Right renal cortex interstitium (tissue), 3 donors: ENCODE measurements at places on chromosomes 3 and 15.

- peak; percentile 21 for DNase-seq
Observed at GRCh38 chr3:25009665-25010064, 418.4 kb upstream of the RARB start.

DNA sequence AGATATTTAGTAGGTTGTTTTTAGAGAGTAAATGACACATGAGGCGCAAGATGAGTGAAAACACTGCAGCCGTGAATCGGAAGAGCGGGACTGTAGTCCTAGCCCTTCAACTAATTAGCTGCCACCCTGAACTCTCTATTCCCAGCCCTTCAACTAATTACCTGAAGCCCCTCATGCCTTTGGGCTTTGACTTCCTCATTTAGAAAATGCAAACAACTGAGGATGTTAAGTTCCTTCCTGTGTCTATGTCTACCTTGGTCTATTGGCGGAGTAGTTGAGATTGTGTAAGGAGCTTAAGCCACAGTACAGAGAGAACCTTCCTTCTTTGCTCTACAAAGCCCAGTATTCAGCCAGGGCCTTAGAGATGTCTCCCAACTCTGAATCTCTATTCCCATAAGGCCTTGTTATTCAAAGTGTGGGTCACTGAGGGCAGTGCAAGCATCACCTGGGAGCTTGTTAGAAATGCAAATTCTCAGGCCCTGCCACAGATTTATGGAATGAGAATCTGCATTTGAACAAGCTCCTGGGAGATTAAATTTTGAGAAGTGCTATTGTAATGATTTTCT is 71.8 kb upstream of the SCN5A start:
- no peak for DNase-seq

DNA sequence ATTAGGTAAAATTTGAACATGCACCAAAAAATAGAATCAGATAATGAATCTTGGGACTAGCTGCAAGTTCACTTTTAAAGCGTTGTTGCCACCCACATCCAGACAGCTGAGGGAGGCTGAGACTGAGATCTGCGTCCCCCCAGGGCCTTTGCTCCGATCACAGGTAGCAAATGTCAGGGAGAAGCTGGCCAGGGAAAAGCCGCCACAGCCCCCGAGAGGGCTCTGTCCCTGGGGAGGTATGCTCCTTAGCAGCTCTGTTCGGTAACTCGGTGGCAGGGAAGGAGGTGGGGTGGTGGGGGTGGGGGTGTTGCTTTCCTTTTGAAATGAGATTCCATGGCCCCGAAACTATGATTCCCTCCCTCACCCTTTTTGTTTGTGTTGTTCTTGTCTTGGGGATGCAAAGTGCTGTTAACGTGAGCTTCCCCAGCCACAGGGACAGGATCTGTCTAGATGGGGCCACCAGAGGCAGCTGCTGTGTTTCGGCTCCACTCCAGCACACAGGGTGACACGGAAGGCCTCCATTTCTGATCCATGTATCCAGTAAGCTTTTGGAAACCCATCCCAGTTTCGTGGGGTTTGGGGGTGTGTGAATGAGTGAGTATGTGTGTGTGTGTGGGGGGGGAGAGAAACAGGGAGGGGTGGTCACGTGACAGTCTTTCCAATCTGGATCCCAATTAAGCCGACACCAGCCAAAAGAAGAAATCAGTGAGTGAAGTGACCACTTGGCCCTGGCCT is 1.1 kb upstream of the MINAR1 start:
- no peak for DNase-seq

DNA sequence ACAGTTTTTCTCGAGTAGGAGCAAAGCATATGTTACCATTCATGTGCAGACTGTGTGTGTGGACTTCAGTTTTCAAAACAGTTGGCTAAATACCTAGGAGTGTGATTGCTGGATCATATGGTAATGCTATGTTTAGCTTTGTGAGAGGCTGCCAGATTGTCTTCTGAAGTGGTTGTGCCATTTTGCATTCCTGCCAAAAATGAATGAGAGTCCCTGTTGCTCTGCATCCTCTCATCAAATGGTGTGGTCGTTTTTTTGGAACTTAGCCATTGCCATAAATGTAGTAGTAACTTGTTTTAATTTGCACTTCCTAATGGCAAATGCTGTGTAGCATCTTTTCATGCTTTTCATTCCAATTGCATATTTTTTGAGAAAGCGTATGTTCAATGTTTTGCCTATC is 77.2 kb upstream of the NDN start:
- DNase-seq = no peak

GRCh38 chr3:79111375-79112052 is 656.3 kb downstream of the ROBO1 start:
- peak; percentile 24 for DNase-seq

- DNase-seq = no peak
Observed at GRCh38 chr15:62389885-62390790, 225.1 kb upstream of the C2CD4B start.

DNA sequence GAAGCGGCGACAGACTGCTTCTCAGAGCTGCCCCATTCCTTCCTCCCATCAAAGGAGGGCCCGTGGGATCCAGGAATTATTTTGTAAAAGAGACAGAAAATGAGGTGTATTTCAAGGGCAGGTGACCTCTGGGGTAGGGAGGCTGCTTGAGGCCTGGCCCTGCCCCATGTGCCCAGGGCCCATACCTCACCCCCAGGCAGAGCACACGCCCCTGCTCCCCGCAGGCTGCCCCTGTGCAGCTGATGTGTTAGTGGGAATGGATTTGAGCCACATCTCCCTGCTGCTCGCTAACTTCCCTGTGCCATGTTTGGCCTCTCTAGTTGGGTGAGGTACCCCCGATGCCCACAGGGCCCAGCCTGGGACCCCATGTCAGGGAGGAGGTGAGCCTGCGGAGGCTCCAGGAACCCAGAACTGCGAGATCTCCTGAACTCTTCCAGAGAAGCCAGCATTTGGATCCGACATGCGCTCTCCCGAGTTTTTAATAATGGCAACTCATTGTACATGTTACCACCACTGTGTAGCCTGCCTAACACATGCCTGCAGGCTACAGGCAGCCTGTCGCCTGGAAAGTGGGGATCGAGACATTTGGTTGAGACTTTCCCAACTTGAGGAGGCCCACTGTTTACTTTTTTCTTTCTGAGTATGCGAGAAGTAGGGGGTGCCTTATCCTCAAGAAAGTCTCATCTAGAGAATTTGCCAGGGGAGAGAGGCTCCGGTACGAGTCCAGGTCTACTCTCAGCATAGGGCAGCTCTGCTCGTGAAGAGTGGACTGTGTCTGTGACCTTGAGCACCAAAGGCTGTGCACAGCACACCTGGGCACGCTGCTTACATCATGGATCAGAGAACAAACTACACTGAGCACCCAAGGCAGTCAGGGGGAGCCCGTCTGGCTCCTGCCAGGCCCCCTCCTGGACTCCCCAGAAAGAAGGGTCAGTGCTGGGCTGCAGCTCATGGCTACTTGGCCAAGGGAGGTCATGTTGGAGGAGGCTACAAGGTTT is 36.1 kb downstream of the PCSK6 start:
- DNase-seq = no peak

GRCh38 chr3:34678575-34678974 is 880.1 kb downstream of the PDCD6IP start:
- no peak for DNase-seq

DNA sequence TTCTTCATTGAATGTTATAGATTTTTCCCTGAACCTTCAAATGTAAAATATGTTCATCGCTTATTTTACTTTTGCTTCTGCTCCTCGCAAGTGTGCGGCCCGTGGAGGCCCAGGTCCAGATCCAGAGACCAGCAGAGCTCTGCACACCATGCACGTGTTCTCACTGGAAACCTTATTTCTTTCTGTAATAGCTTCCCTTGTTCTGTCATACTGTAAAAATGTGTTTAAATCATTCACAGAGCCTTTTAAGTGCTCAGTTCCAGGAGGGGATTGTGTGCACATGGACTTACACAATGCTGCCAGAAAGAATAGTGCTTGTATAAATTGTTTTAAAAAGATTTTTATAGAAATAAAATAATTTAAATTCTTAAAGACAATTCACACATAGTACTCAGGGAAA is 359.3 kb downstream of the GABRG3 start:
- DNase-seq = no peak

- no peak for DNase-seq
Observed at GRCh38 chr15:80003171-80003570, 32.2 kb upstream of the BCL2A1 start.

DNA sequence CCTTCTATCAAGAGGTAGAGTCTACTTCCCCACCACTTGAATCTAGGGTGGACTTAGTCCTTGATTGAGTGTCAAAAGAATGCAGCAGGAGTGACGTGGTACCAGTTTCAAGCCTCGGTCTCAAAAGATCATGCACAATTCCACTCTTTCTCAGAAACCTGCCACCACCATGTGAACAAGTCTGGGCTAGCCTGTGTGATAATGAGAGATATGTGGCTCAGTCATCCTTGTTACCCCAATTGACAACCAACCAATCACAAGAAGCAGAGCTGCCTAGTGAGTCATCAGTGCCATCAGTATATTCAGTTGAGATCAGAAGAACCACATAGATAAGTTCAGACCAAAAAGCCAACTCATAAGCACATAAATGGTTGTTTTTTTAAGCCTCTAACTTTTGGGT is 374.5 kb downstream of the IL20RB start:
- DNase-seq = no peak

DNA sequence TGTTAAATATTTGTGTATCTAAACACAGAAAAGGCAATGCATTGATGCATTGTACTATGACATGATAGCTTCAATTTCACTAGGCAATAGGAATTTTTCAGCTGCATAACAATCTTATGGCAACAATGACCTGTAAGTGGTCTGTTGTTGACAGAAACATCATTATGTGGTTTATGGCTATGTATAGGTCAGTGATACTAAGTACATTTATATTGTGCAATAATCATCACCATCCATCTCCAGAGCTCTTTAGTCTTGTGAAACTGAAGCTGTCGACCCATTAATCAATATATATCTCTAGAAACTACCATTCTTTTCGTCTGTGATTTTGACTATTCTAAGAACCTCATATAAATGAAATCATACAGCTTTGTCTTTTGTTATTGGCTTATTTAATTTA is 200.1 kb upstream of the ZNF717 start:
- no peak for DNase-seq

DNA sequence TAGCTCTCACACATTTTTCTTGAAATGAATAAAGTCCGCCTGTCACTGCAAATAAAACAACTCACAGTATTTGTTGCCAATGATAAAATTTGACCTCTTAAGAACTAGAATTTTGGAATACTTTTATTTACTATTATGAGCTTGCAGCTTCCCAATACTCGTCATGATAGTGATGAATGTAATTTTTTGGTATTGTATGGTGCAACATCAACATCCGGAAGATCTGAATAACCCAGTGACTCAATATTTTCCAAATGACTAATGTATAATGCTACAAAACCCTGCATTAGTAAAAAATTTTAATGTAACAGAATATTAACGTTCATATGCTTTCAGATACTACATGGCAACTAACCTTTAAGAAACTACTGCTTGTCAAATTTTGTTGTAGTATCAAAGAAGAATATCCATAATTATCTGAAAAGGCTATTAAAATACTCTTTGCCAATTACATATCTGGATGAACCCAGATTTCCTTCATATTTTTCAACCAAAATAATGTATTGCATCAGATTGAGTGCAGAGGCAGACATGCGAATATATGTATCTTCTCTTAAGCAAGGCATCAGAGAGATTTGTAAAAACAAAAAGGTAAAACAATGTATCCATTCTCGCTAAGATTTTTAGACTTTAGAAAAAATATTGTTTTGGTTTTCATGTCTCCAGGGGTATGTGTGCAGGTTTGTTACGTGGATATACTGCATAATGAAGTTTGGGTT is 95.3 kb downstream of the IGF2BP2 start:
- no peak for DNase-seq

GRCh38 chr15:40744815-40745152 is 10.3 kb downstream of the RMDN3 start:
- no peak for DNase-seq

GRCh38 chr3:88132894-88133293 is 16.9 kb upstream of the C3orf38 start:
- no peak for DNase-seq

DNA sequence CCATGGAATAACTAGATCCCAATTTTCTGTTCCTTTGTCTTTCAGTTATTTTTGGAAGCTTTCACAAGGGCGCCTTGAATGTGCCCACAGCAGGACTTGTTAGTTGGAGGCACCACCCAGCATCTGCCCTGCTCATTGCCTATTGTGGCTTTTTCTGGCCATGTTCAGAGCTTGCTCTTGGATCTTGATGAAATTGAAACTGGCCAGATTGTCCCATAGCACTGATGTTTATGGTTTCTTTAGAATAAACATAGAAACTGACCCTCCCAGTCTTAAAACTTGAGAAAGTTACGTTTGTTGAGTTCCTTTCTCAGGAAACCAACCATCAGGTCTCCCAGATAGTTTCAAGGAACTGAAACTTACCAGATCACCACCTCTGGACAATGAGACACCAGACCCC is 474.7 kb downstream of the IL5RA start:
- DNase-seq = no peak

DNA sequence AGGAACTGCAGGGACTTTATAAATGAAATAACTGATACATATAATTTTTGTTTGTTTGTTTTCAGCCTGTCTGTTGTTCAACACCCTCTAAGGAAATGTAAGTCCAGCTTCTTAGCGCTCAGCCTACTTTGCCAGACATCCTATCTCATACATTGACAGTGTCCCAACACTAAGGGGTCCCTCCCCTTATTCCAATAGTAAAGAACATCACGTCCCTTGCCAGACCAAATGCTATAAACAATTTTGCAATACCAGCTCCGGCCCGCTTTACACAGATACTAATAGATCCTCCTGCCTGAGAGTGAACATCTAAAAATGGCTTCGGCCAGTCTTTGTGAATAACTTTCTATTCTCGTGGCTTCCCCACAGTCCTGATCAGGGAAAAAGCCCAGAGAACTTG is 4.5 kb upstream of the TAFA4 start:
- DNase-seq = no peak

GRCh38 chr3:53145713-53146080 is 15.3 kb upstream of the PRKCD start:
- no peak for DNase-seq

- no peak for DNase-seq
Observed at GRCh38 chr15:40512440-40512839, 41.7 kb downstream of the CHST14 start.

GRCh38 chr15:40731034-40731433 is 24.0 kb downstream of the RMDN3 start:
- no peak for DNase-seq

GRCh38 chr15:94019062-94019461 is 212.3 kb upstream of the MCTP2 start:
- no peak for DNase-seq

DNA sequence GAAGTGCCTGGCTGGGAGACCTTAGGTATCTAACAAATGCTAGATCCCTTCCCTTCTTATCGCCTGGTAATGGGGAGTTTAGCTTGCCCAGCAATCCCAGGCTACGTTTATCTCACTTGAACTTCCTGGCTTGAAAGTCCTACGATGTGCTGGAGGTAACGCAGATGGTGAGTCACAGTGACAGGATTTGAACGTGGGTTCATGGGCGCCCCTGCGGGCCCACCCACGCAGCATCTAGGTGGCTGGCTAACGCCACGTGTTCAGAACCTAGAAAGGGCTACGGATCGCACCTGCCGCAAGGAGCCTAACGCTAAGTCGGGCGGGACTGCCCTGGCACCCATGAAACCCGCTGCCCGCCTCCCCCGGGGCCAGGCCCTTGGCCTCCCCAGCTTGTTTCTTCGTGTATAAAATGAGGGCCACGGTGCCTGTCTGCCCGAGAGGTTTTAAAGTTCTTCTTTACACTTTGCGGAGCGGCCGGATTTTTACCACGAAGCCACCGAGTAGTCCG is 600 bp upstream of the USP3 start:
- no peak for DNase-seq

GRCh38 chr3:174270841-174271240 is 588.3 kb upstream of the NAALADL2 start:
- no peak for DNase-seq
